ENCODE measurements at places on chromosomes 5 and 9.

DNA sequence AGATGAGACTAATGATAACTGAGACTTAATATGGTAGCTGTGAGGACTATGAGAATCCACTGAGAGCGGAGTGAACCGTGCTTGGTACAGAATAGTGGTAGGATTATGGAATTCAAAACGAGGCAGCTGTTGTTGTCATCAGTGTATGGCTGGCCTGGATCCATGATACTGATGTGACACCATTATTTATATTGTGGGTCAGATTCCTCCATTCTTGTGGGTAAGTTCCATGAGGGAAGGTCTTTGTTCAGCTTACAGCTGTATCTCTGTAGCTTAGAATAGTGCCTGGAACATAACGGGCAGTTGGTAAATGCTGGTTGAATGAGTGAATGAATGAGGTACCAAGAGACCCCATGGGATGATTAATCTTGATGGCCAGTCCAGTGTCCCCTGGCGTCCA, 61.8 kb downstream of the ACER2 start:
- DNase-seq, result no peak
- peaks cover 11% of the 10 kb centered on the region for H3K4me1 ChIP-seq
- no peak overlapping the region for H3K27ac ChIP-seq
- H3K27me3 ChIP-seq, result no peaks in the 10 kb centered on the region
- no peaks in the 10 kb centered on the region for H3K36me3 ChIP-seq

- H3K27me3 ChIP-seq, result no peaks in the 10 kb centered on the region
- no peak for DNase-seq
- H3K36me3 ChIP-seq, result no peaks in the 10 kb centered on the region
- H3K4me3 ChIP-seq, result no peak overlapping the region
- H3K27ac ChIP-seq, result no peak overlapping the region
- no peaks in the 10 kb centered on the region for H3K4me1 ChIP-seq
Observed at GRCh38 chr5:158821331-158821730, 278.4 kb downstream of the EBF1 start.

GRCh38 chr5:5678909-5679308, 256.4 kb downstream of the ICE1 start:
- no peaks in the 10 kb centered on the region for H3K36me3 ChIP-seq
- no peak overlapping the region for H3K27ac ChIP-seq
- H3K27me3 ChIP-seq, result no peaks in the 10 kb centered on the region
- no peaks in the 10 kb centered on the region for H3K4me1 ChIP-seq
- H3K4me3 ChIP-seq, result no peak overlapping the region

GRCh38 chr5:171269717-171270116, 39.3 kb upstream of the TLX3 start:
- H3K27me3 ChIP-seq, result no peaks in the 10 kb centered on the region
- DNase-seq, result no peak
- no peaks in the 10 kb centered on the region for H3K4me1 ChIP-seq
- no peak overlapping the region for H3K4me3 ChIP-seq
- H3K27ac ChIP-seq, result no peak overlapping the region
- H3K36me3 ChIP-seq, result no peaks in the 10 kb centered on the region

GRCh38 chr5:177328545-177329231, 17.0 kb upstream of the MXD3 start:
- no peaks in the 10 kb centered on the region for H3K4me1 ChIP-seq
- no peaks in the 10 kb centered on the region for H3K27me3 ChIP-seq
- no peak for DNase-seq
- H3K27ac ChIP-seq, result no peak overlapping the region
